ENCODE measurements at places on chromosomes 16 and 17. TPM values are rescaled to one million over a fixed set of nuclear protein-coding genes. Genes with fewer than 3 reads are reported as not detected.

Gene LRRC46
- 0.35 TPM for total RNA-seq

Gene SLC12A3
- not detected for total RNA-seq

Gene HSD11B2
- 0.20 TPM for total RNA-seq

Gene METTL26
- total RNA-seq, result 58.9 TPM

Gene CACNA1H
- total RNA-seq, result 55.9 TPM

Gene SPNS2
- total RNA-seq, result 0.70 TPM

Gene FAM222B
- total RNA-seq, result 18.5 TPM

Gene LRRC75A
- 4.1 TPM for total RNA-seq

Gene FAM83G
- total RNA-seq, result 8.2 TPM

Gene HYDIN
- not detected for total RNA-seq
